ENCODE measurements at places on chromosomes 7 and 10. TPM values are rescaled to one million over a fixed set of nuclear protein-coding genes. Genes with fewer than 3 reads are reported as not detected.

DNA sequence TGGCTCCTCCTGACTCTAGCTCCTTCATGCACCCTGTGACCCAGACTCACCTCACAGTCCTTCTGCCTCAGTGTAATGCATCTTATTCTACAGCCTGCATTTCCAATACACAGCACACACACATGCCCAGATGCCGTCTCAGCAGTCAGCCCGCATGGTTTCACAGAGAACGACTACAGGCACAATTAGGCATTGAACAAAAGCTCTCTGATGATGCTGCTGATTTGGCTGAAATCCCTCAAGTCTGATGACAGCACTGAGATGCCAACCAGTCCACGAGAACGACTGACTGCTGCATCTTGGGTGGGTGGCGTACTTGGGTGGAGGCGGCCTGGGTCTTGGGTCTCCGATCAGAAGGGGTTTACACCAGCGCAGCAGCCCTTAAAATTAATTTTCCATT lies 200.4 kb downstream of the TAX1BP1 start:
- no peak overlapping the region for H3K27ac ChIP-seq
- no peak for DNase-seq
- no peaks in the 10 kb centered on the region for H3K36me3 ChIP-seq
- H3K27me3 ChIP-seq: no peaks in the 10 kb centered on the region
- no peaks in the 10 kb centered on the region for H3K4me1 ChIP-seq

The C10orf71 gene
- not detected for total RNA-seq

DNA sequence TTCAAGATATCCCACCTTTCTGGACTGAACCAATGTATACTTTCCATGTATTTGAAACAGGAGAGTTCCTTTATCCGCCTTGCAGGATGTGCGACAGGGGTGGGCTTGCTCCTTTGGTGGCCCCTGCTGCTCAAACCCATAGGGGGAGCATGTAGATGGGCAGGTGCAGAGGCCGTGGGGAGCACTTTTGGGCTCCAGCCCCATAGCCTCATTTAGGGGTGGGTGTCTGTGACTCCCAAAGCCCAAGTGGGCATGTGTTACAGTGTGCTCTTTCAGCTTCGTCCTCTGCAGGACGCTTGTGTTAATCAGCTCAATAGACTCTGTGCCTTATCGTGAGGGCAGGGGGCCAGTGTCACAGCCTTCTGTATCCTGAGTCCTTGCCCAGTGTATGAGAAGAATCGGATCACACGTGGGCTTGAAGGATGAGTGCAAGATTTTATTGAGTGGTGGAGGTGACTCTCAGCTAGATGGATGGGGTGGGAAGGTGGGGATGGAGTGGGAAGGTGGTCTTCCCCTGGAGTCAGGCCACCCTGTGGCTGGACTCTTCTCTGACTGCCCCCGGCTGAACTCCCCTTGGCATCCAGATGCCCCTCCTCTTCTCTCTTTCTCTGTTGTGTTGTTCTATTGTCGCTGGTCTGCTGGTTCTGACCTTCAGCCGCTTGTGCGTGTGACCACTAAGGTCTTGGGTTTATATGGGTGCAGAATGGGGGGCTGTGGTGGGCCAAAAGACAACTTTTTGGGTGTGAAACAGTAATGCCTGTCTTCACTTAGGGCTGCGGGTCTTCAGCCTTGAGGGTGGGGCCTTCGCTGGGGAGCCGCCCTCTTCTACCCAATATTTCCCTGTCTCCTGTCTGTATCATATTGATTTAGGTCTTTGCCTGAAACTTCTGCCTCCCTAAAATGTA lies 262.2 kb downstream of the GLRX3 start:
- H3K4me3 ChIP-seq: no peak overlapping the region
- H3K27ac ChIP-seq: no peak overlapping the region
- no peaks in the 10 kb centered on the region for H3K36me3 ChIP-seq

DNA sequence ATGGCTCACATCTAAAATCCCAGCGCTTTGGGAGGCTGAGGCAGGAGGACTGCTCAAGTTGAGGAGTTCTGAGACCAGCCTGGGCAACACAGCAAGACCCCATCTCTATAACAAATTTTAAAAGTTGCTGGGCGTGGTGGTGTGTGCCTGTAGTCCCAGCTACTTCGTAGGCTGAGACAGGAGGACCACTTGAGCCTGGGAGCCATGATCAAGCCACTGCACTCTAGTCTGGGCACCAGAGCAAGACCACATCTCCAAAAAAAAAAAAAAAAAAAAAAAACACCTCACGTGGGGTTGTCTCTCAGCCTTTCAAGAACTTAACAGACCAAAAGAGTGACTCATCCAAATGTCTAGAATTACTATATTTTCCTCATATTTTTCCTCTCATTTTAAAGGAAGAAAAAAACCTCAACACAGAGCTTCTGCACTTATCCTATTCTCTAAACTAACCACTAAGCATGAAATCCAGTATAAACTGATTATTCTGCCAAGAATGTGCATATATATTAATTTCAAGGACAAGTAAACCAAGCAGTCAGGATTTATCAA lies 46.3 kb downstream of the CUL2 start:
- no peak overlapping the region for H3K27ac ChIP-seq
- H3K4me1 ChIP-seq: no peaks in the 10 kb centered on the region
- no peaks in the 10 kb centered on the region for H3K27me3 ChIP-seq
- no peak for DNase-seq
- H3K36me3 ChIP-seq: peaks cover 21% of the 10 kb centered on the region

DNA sequence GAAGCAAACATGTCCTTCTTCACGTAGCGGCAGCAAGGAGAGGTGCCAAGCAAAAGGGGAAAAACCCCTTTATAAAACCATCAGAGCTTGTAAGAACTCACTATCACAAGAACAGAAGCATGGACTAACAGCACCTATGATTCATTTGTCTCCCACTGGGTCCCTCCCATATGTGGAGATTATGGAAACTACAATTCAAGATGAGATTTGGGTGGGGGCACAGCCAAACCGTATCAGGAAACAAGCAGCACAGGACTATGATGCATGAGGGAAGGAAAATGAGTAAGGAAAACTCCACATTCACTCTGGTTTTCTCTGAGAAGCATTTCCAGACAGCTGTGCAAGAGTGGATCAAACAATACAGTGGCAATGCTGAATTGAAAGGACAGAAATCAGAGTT lies 81.6 kb downstream of the RSU1 start:
- no peaks in the 10 kb centered on the region for H3K4me1 ChIP-seq
- no peak overlapping the region for H3K4me3 ChIP-seq
- peaks cover 3% of the 10 kb centered on the region for H3K36me3 ChIP-seq
- no peak for DNase-seq
- no peak overlapping the region for H3K27ac ChIP-seq

GRCh38 chr10:86779220-86780017 lies 23.0 kb downstream of the BMPR1A start:
- H3K27me3 ChIP-seq: no peaks in the 10 kb centered on the region
- H3K36me3 ChIP-seq: no peaks in the 10 kb centered on the region
- peaks cover 8% of the 10 kb centered on the region for H3K4me1 ChIP-seq
- no peak overlapping the region for H3K4me3 ChIP-seq
- no peak for DNase-seq
- no peak overlapping the region for H3K27ac ChIP-seq

- DNase-seq: no peak
- H3K4me3 ChIP-seq: no peak overlapping the region
- H3K4me1 ChIP-seq: peaks cover 6% of the 10 kb centered on the region
- no peaks in the 10 kb centered on the region for H3K36me3 ChIP-seq
- H3K27ac ChIP-seq: no peak overlapping the region
These were observed 65.0 kb upstream of the FGFR2 start for GRCh38 chr10:121662945-121663917.
